ENCODE measurements at places on chromosomes 5 and 9.

DNA sequence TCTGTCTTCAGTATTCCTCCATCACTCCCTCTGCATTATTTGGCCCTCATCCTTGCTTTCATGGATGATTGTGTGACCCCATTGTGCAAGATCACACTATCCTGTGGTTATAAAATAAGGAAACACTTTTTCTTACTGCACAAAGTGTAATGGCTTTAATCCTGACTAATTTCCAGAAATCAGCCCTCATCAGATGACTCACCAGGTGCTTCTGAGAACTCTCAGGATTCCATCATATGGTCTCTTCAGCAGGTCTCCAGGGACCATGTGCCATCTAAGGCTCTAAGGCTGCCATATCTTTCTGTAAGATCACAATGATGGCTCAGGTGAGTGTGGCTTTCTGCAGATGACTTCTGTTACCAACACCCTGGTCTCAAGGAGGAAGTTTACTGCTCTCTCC, 27.3 kb upstream of the FER start:
- no peak for DNase-seq

GRCh38 chr5:143782588-143783386, 29.2 kb upstream of the HMHB1 start:
- no peak for DNase-seq

DNA sequence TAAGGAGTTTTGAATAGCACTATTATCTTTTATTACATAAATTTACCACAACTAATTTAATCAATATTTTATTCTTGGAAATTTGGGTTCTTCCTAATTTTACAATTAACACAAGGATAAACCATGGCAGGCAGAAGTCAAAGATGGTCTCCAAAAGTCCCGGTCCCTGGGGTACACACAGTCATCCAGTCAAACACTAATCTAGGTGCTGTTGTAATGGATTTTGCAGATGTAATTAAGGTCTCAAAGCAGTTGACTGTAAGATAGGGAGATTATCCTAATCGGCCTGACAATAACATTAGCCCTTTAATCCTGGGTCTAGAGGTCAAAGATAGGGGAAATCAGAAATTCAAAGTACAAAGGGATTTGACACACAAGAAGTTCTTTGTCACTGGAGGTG, 57.5 kb upstream of the HTR1A start:
- DNase-seq: no peak

- no peak for DNase-seq
Observed at GRCh38 chr5:59583151-59583809, 310.2 kb downstream of the PDE4D start.

DNA sequence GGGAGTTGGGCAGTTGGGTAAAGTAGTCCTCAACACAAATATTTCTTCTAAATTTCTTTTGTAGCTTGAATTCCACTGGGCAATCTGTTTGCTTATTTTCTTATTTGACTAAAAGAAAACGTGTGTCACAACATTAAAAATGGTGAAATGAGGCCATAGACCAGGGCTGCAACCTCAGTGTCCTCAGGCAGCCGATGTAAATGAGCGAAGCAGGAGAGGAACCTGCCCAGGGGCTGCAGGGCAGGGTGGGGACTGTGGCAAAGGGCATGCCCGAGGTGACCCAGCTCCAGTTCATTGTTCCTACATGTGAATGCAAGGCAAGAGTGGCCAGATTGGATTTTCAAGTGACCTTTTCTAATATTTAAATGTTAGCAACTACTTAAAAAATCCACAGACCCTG, 74.7 kb downstream of the TENT4A start:
- DNase-seq: no peak

DNA sequence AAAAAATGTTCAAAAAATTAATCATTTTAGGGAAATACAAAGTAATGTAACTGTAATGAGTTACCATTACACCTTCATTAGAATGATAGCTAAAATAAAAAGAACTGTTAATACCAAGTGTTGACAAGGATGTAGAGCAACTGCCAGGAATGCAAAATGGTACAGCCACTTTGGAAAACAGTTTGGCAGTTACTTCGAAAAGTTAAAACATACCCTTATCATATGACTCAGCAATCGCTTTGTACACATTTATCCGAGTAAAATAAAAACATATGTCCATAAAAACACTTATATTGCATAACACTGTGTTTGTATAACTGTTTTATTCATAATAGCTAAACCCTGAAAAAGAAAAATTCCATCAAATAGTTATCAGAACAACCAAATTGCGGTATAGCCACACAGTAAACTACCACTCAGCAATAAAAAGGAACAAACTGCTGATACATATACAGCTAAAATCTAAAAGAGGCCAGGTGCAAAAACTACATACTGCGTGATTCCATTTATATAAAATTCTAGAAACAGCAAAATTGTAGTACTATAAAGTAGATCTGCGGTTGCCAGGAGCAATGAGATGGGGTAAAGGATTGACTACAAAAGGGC, 61.7 kb downstream of the RFX3 start:
- no peak for DNase-seq

- no peak for DNase-seq
Observed at GRCh38 chr9:18385696-18386490, 88.1 kb upstream of the ADAMTSL1 start.

- DNase-seq: no peak
Observed at GRCh38 chr5:149387081-149387631, 8.1 kb upstream of the IL17B start.

GRCh38 chr9:95461448-95462248, 55.1 kb downstream of the PTCH1 start:
- no peak for DNase-seq

GRCh38 chr5:128572051-128572929, 34.2 kb upstream of the FBN2 start:
- no peak for DNase-seq

GRCh38 chr5:12013351-12013750, 109.1 kb upstream of the CTNND2 start:
- no peak for DNase-seq

DNA sequence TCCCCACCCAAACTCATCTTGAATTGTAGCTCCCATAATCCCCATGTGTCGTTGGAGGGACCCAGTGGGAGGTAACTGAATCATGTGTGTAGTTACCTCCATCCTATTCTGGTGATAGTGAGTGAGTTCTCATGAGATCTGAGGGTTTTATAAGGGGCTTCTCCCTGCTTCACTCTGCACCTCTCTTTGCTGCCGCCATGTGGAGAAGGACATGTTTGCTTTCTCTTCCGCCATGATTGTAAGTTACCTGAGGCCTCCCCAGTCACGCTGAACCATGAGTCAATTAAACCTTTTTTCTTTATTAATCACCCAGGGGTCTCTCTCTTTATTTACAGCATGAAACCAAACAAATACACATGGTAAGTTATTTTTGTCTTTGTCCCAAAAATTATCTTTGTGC, 726.1 kb downstream of the CDH18 start:
- no peak for DNase-seq

DNA sequence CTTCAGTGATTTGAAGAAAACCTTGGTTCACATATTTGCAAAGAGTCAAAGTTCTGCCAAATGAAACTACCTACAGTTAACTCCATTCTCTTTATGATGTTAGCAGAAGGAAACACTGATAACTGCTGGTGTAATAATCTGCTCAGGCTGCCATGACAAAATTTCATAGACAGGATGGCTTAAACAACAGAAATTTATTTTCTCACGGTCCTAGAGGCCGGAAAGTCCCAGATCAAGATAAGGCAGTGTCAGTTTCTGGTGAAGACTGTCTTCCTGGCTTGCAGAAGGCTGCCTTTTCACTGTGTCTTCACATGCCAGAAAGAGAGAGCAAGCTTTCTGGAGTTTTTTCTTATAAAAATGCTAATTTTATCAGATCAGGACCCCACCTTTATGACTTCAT, 102.4 kb upstream of the PARP8 start:
- no peak for DNase-seq

GRCh38 chr5:4387290-4387689, 752.8 kb upstream of the ADAMTS16 start:
- DNase-seq: no peak

GRCh38 chr5:111739416-111739815, 17.6 kb downstream of the NREP start:
- DNase-seq: no peak

- DNase-seq: no peak
Observed at GRCh38 chr5:125290935-125291334, 544.5 kb upstream of the ZNF608 start.

GRCh38 chr9:89920131-89920530, 315.3 kb downstream of the GADD45G start:
- DNase-seq: no peak

GRCh38 chr5:140166911-140167310, 8.1 kb upstream of the CYSTM1 start:
- DNase-seq: no peak

DNA sequence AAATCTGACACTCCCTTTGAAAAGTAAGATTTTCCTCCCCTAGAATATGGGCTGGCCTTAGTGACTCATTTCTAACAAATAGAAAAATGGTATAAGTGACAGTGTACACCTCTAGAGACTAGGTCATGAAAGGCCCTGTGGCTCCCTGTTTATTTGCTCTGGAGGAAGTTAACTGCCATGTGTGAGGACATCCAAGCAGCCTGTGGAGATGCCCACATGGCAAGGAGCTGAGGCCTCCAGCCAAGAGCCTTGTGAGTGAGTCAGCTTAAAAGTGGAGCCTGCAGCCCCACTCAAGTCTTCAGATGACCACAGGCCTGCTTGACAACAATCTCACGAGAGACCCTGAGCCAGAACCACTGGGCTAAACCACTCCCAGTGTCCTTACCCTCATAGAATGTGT, 128.1 kb upstream of the LHFPL2 start:
- DNase-seq: no peak

GRCh38 chr9:133140606-133141005, 19.6 kb upstream of the RALGDS start:
- DNase-seq: no peak

- DNase-seq: peak; percentile 3
Observed at GRCh38 chr9:132748450-132748849, 78.2 kb downstream of the GTF3C4 start.

GRCh38 chr9:79858508-79858907, 286.7 kb downstream of the TLE4 start:
- no peak for DNase-seq

GRCh38 chr5:138240650-138241385, 27.7 kb upstream of the CDC23 start:
- DNase-seq: no peak

GRCh38 chr9:32293091-32293490, 91.4 kb upstream of the ACO1 start:
- no peak for DNase-seq
